ENCODE measurements at places on chromosomes 2 and 18.

- no peak for DNase-seq
Measured at GRCh38 chr18:23568281-23569138, 17.8 kb downstream of the NPC1 start.

- DNase-seq: no peak
Measured at GRCh38 chr2:11574176-11575046, 40.6 kb downstream of the GREB1 start.

- DNase-seq: no peak
Measured at GRCh38 chr18:926946-927345, 22.3 kb downstream of the ADCYAP1 start.

DNA sequence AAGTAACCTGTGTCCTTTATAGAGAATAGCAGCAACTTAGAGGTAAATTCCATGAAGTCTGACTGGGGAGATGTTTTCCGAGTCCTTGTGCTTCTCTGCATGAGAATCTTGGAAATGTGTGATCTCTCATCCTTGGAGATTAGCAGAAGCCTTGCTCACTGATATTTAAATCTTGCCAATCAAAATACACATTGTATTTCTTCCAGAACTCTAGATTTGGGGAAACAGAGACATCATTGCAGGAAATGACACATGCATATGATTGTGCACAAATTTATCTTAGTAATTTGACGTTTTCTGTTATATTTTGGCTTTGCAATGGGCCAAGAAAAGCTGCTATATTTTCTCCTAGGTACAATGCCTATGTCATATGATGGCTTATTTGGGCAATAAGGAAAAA, 182.6 kb downstream of the ZNF804A start:
- no peak for DNase-seq

DNA sequence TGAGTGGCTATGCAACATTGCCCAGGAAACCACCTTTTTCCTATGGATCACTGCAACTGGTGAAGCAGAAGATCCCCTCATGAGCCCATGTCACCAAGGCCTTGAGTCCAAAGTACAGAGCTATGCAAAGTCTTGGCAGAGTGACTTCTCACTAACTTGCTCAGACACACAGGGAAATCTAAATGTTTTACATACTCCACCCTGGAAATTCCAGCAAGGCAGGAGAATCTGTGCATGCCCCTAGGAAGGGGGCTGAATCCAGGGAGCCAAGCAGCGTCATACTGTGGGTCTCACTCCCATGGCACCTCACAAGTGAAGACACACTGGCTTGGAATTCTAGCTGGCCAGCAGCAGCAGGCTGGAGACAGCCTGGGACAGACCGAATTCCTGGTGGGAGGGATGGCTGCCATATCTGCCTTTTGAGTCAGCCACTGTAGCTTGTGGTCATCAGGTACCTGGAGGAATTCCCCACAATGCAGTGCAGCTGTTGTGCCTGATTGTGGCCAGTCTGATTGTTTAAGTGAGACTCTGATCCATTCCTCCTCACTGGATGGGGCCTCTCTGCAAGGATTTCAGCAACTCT, 1817.4 kb downstream of the SUCLG1 start:
- DNase-seq: no peak

GRCh38 chr2:192473331-192473730, 278.6 kb upstream of the TMEFF2 start:
- no peak for DNase-seq

DNA sequence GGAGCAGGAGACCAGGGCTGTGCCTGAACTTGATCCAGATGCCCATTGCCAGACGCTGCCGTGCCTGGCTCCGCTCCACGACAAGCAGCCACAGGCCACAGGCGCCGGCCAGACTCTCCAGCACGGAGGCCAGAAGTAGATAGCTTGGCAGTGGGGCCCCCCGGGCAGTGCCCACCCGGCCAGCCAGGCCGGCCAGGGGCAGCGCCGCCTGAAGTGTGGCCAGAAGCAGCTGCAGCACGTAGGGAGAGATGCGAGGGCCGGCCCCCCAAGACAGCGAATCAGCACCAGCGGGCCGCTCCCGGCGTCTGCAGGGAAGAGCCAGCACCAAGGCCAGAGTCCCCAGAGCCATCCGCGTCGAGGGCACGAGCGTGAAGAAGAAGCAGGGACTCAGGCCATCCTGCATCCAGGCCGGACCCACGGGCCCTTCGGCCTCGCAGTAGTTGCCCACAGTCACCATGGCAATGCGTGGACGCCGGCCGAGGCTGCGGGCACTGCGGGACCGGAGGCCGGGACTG, 484 bp downstream of the ABCB6 start:
- no peak for DNase-seq

GRCh38 chr2:239184968-239185903, 215.6 kb downstream of the HDAC4 start:
- DNase-seq: no peak

- DNase-seq: no peak
Measured at GRCh38 chr2:24875901-24876300, 44.1 kb downstream of the ADCY3 start.

DNA sequence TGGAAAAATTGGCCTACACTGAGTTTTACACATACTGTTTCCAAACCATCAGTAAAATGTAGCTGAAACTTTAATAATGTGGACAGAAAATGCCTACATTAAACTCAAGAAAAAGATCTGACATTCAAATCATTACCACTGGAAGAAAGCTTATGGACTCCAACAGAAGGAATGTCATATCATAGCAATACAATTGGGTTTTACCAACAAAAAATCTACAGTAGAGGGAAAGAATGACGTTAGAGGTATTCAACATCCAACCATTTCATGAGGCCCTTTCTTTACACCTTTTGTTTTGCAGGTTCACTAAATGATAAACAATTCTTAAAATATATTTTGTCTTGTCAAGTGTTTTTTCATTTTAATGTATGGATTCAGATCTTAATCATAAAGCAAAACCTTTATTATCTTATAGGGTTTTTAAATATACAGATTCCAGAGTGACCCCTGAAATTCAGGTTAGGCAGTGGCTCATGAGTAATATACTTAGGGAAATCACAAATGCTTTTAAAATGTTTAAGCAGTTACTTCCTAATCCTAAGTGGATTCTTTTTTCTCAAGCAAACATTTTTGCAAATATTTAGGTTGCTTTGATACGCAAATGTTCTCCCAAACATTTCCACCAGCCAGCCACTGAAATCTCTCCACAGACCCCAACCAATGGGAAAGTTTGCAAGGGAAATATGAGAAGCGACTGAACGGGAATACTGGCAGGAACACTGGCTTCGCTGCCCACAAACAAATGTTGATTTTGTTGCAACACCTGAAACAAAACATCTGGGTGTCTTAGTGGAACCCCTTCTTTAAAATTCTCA, 168.7 kb downstream of the TCF4 start:
- DNase-seq: no peak

DNA sequence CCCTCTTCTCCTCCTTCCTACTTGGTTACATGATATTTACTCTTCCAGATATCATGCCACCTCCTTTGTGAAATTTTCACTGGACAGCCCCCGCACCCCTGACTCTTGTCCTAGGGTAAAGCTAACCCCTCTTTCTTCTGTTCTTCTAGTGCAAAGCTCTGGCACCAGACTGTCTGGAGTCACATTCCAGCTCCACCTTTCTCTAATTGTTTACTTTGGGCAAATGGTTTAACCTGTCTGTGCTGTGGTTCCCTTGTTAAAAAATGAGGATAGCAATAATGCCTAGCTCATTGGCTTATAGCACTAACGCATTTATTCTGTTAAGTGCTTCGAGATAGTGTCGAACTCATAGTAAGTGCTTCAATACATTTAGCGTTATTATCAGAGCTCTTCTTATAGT, 306.2 kb downstream of the ALK start:
- no peak for DNase-seq

DNA sequence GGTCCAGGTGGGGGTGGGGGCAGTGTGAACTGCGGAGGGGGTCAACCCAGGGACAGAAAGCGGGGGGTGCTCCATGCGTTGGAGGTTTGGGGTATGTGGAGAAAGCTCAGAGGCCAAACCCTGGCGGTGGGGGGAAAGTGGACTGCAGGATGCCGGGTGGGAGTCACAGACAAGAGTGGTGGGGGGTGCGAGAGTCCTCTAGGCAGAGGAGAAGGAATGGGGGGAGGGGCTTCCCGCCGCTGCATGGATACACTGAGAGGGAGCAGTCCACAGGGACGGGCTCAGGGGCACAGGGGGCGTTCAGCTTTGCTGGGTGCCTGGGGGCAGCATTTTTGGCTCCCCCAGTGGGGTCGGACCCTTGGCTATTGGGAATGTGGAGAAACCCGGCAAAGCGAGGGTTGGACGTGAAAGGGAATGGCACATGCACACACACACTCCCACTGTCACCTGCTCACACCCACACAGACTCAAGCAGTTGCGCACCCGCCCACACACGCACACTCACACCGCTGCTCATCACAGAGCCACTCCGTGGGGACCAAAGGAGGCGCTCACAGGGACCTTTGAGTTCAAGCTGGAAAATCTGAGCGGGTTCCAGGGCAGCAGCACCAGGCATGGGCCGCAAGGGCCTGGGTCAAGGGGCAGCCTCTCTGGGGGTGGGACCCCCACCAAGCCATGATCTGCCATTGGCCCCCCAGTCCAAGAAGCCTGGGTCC, 7.7 kb downstream of the GBX2 start:
- no peak for DNase-seq

DNA sequence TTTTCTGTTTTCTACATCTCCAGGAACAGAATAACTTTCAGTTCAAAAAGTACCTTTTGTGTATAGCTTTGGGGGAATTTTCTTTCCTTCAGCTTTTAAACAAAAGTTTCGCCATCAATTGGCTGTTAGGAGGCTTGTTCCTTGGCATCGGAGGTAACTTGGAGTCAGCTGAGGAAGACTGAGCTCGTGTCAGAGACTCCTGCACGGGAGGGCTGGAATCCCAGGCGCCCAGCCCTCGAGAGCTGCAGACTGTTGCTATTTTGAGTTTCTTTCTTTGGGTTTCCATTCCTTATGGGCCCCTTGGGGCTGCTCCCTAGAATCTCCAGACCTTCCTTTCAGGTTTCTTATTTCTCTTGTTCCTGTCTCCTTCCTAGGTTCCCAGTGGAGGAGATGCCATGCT, 8.1 kb downstream of the EMILIN2 start:
- no peak for DNase-seq

DNA sequence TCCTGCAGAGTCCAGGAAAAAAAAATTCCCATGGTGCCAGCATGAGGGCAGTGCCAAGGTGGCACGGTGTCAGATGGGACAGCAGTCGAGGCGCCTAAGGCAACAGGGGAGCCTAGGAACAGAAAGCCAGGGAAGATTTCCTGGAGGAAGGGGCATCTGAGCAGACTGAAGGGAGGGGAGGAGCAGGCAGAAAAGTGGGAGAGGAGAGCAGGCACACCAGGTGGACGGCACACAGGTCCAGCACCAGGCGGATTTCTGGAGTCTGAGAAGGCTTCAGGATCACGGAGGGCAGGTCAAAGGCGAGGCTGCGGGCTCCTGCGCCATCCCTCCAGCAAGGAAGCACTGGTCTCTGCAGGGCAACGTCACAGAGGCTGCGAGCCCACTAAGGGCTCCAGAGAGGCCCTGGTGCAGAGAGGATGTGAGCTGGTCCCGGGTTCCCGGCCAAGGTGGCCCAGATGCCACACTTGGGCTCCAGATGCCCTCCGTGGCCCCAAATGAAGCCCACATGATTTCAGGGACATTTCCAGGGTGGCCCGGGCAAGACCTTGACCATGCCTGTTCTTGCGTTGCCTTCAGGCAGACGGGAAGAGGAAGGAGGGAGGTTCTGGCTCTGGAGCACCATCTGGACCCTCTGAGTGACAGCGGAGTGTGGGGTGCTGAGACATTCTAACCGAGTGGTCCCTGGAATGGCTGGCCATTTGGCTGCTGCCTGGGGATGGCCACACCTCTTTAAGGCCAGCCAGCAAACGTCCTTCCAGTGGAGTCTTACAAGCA, 4.1 kb downstream of the HS6ST1 start:
- no peak for DNase-seq

DNA sequence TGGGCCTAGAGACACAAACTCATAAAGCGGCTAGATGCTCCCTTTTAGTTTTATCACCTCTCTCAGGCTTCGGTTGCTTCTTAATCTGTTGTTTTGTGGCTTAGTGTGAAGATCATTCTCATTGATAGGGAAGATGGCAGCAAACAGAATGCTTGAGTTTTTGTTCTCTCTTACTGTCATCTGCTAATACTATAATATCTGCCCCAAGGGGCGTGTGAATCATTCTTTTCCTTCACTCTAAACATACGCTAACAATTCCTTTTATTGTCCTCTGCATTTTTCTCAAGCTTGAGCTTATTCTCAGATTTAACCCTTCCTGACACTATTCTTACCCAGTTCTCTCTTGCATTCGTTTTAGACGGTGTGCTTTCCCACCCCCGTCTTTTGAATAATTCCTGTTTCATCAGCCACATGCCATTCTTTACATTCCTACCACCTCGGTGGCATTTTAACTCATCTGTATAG, 323.9 kb upstream of the NRP2 start:
- DNase-seq: no peak

DNA sequence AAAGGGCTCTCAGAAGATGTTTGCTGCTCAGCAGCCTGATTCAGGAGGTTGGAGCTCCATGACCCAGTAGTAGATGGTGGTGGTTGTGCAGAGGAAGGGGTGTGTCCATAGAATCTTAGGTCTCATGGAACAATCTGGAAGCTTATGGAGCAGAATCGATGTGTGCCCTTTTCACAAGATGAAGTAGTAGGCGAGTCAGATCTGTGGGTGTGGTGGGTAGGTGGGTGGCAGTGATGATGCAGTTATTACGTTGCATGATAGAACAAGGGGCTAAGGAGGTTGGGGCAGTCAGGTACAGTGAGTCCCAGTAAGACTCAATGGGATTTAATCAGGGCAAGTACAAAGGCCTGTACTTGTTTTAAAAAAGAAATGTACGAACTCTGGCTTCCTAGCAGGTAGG, 9.1 kb downstream of the TET3 start:
- no peak for DNase-seq

GRCh38 chr2:156436497-156437085, 412 bp downstream of the GPD2 start:
- DNase-seq: no peak

DNA sequence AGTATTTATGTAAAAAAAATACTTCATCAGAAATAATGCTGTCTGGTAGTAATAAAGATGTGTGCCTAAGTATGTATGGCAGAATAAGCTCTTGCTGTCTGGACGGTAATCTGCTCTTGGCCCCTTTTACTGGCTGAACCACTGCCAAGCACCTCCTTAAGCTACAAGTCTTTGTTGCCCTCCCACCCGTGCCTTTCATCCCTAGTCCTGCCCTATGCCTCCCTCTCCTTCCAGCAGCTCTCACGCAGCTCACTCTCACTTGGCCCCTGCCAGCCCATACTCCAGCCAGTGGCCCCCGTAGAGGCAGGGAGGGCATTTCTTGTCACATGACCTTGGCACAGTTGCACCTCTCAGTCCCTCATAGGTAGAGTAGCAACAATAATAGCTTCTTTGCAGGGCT, 54.5 kb upstream of the NPAS2 start:
- no peak for DNase-seq
